ENCODE measurements at places on chromosomes 5 and 9. TPM values are rescaled to one million over a fixed set of nuclear protein-coding genes. Genes with fewer than 3 reads are reported as not detected.
A peak's percentile ranks its signal among the peaks of the same experiment; 100 is the strongest.

DNA sequence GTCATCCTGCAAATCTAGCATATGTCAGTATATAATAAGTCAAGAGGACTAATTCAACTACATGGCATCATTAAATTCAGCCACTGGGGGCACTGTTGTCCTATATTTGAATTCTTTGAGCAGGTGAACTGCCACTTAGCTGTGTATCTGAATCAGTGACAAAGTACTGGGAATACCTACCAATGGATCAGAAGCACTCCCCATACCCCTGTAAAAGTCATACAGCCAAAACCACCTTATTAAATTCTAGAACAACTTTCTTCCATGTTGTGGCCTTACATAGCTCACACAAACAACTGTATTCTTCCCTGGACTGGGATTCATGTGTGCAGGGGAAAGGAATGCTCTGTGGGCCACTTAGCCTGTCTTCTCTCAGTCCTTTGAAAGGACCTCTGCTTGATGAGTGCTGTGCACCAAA, 57.4 kb upstream of the PLPP6 start:
- H3K4me1 ChIP-seq = peaks cover 15% of the 10 kb centered on the region
- peak; percentile 86 for ATAC-seq
- H3K4me3 ChIP-seq = no peak overlapping the region
- H3K27me3 ChIP-seq = no peaks in the 10 kb centered on the region

DNA sequence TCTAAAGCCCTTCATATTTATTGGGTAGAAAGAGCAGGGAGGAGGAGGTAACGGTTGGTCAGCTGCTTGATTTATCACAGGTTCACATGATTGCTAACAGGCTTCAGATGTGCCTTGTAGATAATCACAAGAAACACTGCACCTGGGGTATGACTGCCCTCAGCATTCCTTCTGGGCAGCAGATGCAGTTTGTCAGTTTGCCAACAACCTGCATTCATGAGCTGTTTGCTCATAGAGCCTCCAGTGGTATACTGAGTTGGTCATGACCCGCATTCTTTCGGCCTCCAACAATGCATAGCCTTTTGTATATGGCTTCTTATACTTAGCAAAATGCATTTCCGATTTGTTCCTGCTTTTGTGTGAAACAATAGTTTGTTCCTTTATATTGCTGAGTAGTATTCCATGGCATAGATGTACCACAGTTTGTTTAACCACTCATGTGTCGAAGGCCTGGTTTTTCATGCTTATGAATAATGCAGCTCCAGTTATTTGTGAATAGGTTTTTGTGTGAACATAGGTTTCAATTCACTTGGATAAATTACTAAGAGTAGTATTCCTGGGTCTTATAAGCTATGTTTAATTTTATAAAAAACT, 83.6 kb downstream of the ARHGEF28 start:
- H3K4me3 ChIP-seq = no peak overlapping the region
- ATAC-seq = no peak
- peaks cover 21% of the 10 kb centered on the region for H3K27me3 ChIP-seq
- no peaks in the 10 kb centered on the region for H3K36me3 ChIP-seq
- H3K4me1 ChIP-seq = no peaks in the 10 kb centered on the region

The UAP1L1 gene
- 27.9 TPM for total RNA-seq

The DBH gene
- not detected for total RNA-seq

Data from activated T-helper 17 cell treated with anti-CD3 and anti-CD28 coated beads, Interleukin-2, amount 50 U/mL, for 72 hours (primary cell).